Right forelimb (tissue), 1 donor: ENCODE measurements at places on chromosomes 11 and 22.
A peak's percentile ranks its signal among the peaks of the same experiment; 100 is the strongest.

GRCh38 chr11:116333001-116333535 lies 439.7 kb downstream of the BUD13 start:
- no peak for DNase-seq

- no peak for DNase-seq
Measured at GRCh38 chr11:119332111-119332765, 2.1 kb upstream of the RNF26 start.

GRCh38 chr11:57515332-57516060 lies at the start of gene SLC43A1:
SLC43A1 (minus strand) TSS chr11:57515702; CDS start chr11:57514111, 1,591 bp downstream.
- peak; percentile 67 for DNase-seq

DNA sequence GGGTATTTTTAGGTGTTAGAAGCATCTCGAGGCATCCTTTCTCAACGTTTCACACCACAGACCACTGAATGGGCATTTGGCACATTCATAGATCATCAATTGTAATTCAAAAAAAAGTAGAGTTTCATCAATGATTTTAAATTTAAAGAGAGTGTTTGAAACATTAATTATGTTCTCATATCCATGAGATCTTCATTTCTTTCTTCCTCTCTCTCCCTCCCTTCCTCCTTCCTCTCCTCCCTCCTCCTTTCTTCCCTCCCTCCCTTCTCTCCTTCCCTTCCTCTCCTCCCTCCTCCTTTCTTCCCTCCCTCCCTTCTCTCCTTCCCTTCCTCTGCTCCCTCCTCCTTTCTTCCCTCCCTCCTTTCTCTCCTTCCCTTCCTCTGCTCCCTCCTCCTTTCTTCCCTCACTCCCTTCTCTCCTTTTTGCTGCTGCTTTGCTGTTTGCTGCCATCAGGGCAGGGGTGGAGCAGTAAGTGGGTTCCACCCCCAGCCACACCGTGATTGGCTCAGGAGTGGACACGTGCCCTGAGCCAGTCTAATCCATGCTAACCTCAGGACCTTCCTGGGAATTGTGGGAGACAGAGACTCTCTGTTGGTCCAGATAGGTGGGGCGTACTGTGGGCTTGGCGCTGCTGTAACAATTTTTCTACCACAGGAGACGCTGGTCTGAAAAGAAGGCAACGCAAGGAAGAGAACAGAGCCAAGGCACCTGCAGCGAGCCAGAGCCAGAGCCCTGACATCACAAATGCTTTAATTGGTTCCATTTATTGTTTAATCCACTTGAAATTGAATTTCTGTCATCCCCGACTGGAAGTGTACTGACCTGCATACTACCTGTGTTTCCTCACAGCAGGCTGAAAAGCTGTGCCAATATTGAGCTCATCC lies 33.7 kb upstream of the APOBEC3A start:
- DNase-seq = peak; percentile 83

GRCh38 chr22:21447694-21448402 lies 19.3 kb upstream of the TMEM191C start:
- DNase-seq = no peak

GRCh38 chr22:38843201-38843656 lies 599 bp downstream of the NPTXR start:
- DNase-seq = peak; percentile 84

DNA sequence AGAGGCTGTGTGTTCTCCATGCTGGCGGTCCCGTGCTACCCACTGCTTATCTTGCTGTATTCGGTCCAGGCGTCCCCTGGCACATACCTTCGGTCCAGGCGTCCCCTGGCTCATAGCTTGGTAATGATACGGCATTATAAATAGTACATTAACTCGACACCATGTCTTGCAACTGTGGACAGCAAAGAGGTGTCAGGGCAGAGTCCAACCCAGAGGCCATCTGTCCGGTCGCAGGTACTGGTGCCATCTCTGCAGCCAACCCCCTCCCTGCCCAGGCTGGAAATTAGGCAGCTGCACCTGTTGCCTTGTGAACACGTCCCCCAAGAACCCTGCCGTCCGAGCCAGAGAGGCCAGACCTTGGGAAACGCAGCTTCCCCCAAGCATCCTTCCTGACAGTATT lies 634.3 kb downstream of the BRD1 start:
- no peak for DNase-seq

DNA sequence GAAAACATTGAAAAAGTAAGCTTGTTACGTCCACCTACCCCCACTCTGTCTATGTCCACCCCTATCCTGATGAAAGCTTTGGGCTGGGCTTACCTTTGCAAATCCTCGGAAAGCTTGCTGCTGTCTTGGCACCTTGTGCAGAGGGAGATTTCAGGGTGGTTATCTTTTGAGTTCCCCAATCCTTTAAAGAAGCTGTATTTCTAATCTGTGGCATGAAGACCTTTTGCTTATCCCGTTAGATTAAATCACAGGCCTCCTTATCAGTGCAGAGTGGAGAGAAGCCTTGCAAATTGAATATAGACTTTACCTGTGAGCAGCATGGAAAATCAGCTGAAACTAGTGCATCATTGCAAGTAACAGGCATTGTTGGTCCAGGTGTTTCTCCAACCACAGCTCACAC lies 580.6 kb upstream of the ANO5 start:
- DNase-seq = no peak

GRCh38 chr11:48184452-48184851 lies 32.2 kb upstream of the OR4B1 start:
- no peak for DNase-seq

DNA sequence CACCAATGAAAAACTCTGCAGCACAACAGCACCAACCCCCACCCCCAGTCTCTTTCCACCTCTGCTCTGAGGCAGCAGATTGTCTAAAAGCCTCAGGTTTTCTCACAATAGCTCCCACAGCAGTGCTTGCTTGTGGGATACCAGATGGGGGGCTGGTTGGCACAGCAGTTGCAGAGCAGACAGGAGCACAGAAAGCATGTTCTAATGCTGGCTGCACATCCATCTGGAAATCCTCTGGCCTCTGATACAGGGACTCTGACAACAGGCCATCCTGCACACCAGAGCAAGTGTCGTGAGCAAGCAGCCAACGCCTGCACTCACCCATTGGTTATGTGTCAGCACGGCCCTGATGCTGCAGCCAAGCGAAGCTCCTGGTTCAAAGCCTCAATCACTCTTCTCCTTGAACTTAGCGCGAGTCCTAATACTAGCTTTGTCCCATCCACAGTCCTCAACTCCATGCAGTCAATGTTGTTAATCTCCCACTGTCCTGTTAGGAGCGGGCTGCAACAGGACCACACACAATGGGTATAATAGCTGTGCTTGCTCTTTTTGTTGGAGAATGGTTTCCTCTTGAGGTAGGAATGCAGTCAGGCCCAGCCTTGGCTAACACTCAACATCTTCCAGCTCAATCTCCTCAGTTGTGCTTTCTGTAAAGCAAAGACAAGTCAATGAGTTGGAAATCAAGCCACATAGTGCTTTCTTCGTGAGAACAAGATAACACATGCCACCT lies 30.3 kb downstream of the VSTM5 start:
- no peak for DNase-seq

- no peak for DNase-seq
Measured at GRCh38 chr11:72770799-72771198, 18.6 kb upstream of the ARAP1 start.

DNA sequence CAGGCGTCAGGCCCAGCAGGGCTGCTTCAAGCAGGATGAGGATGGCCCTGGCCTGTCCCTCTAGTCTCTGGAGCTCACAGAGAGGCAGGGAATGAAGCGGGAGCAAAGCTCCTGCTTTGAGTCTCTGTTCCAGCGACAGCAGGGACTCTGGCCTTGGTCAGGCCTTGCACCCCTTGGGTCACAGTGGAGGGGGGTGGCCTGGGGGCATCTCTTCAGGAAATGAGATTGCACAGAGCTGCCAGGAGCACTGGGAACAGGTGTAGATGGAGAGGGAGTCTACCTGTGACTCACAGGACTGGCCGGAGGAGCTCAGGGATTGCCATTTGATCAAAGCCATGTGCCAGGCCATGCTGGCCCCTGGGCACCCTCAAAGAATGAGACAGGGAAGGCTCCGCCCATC lies 1.6 kb downstream of the ANO1 start:
- no peak for DNase-seq

DNA sequence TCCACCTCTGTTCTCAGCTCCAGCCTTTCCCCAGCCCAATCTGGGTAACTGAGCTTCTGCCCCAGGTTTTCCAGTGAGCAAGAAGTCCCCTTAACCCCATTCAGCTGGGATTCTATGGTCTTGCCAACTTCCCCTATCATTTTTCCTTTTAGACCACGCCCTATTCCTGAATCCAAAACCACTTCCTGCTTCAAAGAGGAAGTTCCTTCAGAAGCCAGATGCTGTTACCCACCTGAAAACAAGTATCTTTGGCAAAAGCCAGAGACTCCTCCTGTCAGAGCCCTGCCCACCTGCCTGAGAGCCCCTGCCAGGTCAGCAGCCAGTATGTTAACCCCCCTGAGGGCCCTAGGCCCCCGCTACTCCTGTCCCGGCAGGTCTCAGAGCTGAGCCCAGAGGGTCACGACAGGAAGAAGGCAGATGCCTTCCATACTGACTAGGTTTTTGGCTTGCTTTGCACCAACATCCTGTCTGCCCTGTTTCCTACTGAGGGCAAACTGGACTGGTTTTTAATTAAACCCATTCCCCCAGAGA lies 20.3 kb upstream of the MICAL2 start:
- no peak for DNase-seq

DNA sequence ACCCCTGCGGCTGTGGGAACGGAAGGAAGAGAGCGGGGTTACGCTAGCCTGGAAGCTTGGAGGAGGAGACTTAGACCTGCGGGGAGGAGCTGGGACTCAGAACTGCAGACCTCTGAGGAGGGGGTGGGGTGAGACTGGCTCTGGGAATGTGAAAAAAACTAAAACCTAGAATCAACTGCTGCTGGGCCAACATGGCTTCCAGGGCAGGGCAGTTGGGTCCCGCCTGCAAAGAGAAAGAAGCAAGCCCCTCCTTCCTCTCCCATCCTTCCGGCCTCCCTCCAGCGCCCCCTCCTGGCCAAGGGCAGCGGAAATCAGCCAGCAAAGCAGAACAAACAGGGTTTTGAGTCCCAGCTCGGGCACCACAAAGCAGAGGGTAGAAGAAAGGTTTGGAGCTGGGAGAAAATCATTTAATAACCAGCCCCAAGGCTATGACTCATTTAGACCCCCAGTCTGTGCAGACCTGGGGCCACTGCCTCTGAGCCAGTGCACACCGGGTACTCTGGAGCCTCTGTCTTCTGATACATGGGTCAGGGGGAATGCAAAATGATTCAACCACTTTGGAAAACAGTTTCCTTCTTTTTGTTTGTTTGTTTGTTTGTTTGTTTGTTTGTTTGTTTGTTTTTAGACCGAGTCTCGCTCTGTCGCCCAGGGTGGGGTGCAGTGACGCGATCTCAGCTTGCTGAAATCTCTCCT lies 7.3 kb upstream of the NCF4 start:
- DNase-seq = peak; percentile 60

GRCh38 chr11:91846649-91847048 lies 378.0 kb upstream of the FAT3 start:
- DNase-seq = no peak

DNA sequence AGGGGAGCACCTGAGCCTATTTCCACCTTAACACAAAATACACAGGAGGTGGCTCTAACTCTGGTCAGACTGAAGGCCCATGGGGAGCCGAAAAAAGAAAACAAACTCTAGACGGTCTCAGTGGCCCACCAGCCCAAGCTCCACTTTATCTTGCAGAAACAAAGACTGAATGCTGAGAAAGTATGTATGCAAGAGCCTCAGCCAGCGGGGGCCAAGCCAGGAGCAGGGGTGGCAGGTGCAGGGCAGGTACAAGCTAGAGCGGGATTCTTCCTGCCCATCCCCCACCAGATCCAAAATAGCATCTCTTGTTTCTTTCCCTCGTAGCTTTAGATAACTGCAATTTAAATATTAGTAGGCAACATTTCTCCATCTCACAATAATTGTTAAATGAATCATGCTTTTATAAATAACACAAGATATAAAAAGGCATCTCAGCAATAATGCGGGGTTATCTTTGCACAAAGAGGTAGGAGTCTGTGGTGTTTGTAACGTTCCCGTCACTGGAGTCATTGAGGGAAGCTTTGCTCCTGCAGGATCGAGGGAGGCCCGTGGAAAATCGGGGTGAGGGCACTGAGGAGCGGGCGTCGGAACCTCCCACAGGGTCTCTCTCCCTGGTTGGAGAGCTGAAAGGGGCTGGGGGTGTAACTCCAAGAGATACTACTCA lies 418.0 kb downstream of the SHANK2 start:
- DNase-seq = no peak

GRCh38 chr11:26321516-26321915 lies 10.4 kb upstream of the ANO3 start:
- DNase-seq = no peak

- DNase-seq = no peak
Measured at GRCh38 chr22:31243339-31244045, 31.4 kb downstream of the LIMK2 start.

DNA sequence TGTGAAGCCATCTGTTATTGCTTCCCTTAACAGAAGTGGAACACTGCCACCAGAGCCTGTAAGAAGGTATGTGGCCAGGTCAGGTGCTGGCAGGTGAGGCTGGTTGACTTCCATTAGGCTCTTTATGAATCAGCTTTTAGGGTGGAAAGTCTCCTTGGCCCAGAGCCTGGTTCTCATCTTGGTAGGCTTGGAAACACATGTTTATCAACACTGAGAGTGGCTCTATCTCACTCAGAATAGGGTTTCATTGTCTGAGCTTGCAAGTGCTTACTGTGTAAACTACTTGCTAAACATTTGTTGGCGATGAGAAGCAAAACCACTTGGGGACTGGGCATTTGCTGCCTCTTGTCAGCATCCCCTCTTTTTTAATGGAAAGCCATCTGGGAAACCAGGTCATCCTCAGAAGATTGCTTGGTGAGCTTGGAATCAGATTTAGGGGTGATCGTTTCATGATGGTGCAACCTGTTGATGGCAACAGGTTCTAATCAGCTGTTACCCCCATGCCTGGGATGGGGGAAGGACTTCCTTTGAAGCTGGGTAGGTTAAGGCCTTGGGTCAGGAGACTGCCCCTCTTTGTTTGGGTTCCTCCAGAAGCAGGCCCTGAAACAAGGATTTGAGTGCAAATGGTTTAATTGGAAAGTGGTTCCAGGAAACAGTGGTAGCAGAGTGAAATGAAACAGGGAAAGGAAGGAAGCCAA lies 75.0 kb upstream of the AMPD3 start:
- DNase-seq = no peak

GRCh38 chr11:132072858-132073211 lies 702.4 kb downstream of the NTM start:
- DNase-seq = no peak

GRCh38 chr11:71562120-71562519 lies 3.2 kb upstream of the KRTAP5-10 start:
- no peak for DNase-seq

GRCh38 chr11:82732734-82733443 lies 775 bp downstream of the FAM181B start:
- DNase-seq = no peak

GRCh38 chr22:46607483-46608114 lies 12.6 kb upstream of the GRAMD4 start:
- no peak for DNase-seq

DNA sequence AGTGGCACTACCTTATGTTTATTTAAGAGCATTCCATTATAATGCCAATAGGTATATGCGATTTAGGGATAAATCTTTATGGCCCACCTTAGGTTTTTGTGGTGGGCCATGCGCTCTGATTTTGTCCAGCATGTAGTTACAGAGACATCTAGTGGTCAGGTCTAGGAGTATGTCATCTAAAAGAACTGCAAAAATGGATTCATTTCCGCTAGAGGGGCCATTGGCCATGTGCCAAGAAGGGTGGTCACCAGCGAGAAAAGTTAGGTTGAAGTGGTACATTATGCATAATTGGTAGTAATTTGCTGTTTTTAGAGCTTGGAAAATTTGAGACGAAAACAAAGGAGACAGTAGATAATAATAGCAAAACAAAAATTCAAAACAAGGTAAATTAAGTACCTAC lies 27.7 kb downstream of the LRRC4C start:
- no peak for DNase-seq

GRCh38 chr11:12640926-12641849 lies 33.0 kb upstream of the TEAD1 start:
- DNase-seq = no peak

GRCh38 chr11:61949169-61950034 lies 749 bp upstream of the BEST1 start:
- DNase-seq = peak; percentile 78
